ENCODE measurements at places on chromosomes 7 and 10.

DNA sequence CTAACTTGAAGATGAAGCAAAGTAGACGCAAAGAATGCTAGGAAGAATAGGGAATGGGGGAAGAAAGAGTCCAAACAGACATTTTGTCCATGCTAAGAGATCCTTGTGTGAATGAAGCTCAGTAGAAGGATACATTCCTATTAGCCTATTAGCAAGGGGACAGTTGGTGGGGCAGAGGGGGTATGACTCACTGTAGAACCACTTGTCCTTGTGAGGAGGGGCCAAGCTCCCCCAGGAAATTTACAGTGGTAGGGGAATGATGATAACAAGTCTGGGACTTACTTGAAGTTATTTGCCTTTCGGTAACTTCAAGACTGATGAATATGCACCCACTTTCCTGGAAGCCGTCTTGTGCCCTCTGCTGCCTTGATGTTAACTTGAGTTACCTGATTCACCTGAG, 17.2 kb upstream of the SYPL1 start:
- DNase-seq = no peak

- peak; percentile 97 for DNase-seq
These were observed 9.9 kb downstream of the TTYH3 start for GRCh38 chr7:2641406-2642393.

GRCh38 chr10:48748573-48748972, 63.9 kb downstream of the WDFY4 start:
- DNase-seq = no peak

DNA sequence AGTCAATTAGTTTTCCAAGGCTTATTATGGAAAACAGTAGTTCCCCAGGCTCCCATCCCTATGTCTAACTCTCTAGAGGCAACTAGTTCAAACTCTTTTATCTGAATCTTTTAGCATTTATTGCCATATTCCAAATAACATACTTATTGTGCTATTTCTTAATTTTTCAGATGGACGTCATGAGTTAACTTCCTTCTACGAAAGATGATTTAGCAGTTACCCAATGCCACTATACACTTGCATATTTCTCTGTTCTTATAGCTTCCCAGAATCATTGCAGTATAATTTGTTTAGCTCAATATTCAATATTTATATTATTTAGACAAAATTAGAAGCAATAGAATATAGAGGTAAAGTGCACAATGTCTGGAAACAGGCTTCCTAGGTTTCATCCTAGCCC, 52.8 kb downstream of the REEP3 start:
- DNase-seq = no peak

GRCh38 chr7:130669085-130669700, 645 bp upstream of the COPG2 start:
- no peak for DNase-seq

DNA sequence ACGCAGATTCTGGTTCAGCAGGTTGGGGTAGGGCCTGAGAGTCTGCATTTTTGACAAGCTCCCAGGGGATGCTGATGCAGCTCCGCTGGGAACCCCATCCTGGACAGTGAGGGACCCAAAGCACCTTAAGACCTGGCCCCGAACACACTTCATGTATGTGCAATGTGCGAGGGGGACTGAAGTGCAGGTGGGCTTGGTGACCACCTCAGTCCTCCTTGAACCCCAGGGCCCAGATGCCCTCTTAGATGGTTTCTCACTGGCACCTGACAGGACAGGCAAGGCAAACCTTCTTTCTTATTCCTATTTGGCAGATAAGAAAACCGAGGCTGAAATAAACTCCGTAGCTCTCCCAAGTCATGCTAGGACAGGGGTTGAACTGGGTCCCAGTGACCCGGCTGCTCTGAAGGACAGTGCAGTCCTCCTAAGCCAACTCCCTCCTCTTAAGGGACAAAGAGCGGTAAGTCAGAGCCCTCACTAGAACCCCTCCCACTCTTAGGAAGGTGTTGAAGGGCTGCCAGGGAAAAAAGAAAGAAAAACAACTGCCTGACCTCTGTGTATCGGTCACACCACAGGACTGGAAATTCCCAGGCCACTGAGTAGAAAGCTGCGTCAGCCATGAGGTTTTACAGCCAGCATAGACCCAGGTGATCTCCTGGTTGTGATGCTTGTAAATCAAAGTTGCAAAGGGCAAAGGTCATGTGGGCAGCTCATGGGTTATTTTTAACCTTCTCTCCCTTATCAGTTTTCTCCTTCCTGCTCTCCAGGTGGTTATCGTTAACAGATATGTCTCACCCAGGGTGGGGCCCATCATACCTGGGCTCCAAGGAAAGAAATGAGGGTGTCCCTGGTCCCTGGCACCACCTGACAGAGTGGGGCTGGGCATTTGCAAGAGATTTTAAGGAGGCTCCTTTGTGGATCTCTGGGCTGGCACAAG, 90.9 kb upstream of the SMNDC1 start:
- peak; percentile 96 for DNase-seq

DNA sequence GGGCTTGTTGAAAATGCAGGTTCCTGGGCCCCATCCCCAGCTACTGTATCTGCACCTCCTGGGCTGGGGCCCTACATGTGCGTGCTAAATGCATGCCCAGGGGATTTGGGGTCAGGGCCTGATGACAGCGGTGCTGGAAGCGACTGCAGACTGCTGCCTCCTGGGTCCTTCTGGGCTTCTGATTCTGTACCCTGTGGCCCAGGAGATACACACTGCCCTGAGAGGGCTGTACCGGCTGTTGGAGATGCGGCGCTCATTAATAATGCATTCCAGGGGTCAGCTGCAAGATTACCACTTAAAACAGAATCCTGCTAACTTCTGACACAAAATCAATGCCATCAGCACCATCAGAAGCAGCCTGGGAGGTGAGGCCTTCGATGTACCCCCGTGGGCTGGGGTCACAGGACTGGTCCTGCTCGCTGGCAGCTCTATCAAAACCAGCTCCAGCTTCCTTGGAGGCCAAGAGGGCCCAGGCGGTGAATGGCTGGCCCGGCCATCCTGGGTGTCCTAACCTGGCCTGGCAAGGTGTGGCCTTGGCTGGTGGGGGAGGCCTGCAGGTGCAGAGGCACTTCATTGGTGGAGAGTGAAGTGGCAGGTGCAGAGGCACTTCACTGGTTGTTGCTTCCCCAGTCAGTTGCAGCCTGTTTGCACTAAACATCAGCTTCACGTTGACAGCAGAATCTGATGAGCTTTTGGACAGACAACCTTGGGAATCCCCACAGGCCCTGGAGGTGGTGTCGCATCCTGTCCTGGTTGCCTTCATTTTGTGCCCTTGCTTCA, 79.2 kb downstream of the GLRX3 start:
- no peak for DNase-seq

GRCh38 chr10:76935941-76936613, 701.5 kb downstream of the KCNMA1 start:
- no peak for DNase-seq

GRCh38 chr10:5560142-5560816, 35.5 kb downstream of the CALML3 start:
- DNase-seq = no peak

Data from astrocyte of the cerebellum (primary cell).